ENCODE measurements at places on chromosomes 16 and 17.

DNA sequence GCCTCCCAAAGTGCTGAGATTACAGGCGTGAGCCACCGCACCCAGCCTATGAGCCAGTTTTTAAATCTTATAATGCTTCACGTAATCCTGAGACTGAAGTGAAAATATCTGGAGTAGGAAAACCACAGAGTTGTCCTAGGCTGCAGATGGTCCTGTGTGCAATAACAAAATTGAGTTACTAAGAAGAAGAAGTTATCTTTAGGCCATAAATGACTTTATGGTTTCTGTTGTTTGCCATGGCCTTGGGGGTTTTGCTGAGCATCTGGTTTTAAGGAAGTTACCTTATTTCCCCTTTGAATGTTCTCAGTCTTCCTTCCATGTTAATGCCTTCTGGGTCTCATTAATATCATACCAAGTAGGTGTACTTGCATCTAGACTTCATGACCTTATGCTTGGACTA lies 16.5 kb downstream of the NMT1 start:
- DNase-seq: no peak

- peak; percentile 59 for DNase-seq
These were observed 23.8 kb downstream of the SNX11 start for GRCh38 chr17:48131216-48131824.

GRCh38 chr16:79211586-79211985 lies 389.0 kb downstream of the MAF start:
- no peak for DNase-seq

DNA sequence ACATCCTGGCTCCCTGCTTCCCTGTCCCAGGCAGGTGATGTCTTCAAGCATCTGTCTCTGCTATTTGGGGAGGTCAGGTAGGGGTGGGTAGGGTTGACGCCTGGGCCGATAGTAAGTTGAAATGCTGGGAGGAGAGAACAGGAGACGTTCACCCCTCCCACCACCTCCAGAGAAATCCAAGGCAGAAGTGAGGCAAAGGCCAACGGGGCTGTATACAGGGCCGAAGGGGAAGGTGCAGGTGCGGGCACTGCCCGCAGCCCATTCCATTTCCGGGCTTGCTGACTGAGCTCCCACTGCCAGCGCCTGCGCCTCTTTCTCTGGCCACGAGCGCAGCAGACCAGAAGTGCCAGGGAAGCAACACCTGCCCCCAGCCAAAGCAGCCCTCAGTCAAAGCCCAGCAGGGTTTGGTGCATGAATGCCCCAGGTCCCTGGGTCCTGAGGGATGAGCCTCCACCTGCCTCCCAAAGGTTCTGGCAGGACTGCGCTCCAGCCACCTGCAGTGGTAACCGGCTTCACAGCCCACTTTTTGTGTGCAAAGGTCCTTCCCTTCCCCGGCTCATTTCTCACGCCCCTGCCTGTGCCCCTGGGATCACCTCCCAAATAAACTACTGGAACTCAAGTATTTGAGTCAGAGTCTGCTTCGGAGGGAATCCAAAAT lies 127.6 kb upstream of the TNRC6C start:
- DNase-seq: no peak

DNA sequence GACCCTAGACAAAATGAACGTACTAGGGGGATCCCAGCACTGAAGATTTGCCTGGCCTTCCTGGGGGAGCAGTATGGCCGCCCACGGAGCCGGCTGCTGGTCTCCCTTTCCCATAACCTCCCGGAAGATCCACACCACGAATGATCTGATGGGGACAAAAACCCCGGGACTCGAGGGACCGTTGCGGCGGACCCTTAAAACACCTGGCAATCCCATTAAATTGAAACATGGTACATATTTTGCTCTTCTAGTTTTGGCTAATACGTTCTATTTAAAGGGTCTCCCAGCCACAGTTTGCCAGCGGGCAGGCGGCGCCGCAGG lies 45.2 kb upstream of the LCMT1 start:
- DNase-seq: no peak

DNA sequence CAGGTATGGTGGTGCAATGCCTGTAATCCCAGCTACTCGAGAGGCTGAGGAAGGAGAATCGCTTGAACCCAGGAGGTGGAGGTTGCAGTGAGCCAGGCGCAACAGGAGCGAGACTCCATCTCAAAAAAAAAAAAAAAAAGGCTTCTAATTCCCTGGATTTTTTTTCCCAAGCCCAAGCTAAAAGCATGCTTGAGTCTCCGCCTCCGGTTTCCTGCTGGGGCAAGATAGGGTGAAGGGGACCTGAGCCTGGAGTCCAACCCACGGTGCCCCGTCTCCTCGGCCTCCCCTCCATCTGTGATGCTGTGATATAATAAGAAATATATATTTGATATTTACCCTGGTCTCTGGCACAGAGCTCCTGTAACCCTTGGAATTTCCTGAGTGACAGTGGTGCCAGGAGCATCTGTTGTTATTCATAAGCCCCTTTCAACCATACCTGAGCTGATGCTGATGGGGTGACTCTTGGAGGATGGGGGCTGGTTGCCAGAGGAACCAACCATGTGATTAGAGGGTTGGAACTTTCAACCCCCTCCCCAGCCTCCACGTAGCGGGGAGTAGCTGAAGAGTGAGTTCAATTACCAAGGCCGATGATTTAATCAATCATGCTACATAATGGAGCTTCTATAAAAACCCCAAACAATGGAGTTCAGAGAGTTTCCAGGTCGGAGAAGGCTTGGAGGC lies 12.8 kb upstream of the TNK1 start:
- DNase-seq: no peak

DNA sequence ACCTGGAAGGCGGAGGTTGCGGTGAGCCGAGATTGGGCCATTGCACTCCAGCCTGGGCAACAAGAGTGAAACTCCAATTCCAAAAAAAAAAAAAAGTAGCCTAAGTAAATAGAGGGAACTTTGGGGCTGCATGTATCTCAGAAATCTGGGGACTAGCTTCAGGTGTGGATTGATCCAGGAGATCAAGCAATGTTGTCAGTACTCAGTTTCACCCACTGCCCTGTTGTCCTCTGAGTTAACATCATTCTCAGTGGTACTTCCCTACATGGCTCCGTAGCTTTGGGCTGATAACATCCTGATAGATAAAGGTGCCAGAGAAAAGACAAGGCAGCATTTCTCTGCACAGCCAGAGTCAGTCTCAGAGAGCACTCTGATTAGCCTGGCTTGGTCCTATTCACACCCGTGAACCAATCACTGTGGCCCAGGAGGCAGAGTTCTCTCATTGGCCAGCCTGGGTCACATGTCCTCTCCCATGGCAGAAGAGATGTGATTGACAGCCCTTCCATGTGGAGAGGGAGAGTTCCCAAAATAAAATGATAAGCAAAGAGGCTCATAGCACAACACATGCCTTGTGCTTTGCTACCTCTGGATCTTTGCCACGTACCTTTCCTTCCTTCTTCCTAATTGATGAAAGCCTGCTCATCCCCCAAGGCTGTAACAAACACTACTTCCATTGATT lies 99.6 kb downstream of the ABCC1 start:
- DNase-seq: no peak

DNA sequence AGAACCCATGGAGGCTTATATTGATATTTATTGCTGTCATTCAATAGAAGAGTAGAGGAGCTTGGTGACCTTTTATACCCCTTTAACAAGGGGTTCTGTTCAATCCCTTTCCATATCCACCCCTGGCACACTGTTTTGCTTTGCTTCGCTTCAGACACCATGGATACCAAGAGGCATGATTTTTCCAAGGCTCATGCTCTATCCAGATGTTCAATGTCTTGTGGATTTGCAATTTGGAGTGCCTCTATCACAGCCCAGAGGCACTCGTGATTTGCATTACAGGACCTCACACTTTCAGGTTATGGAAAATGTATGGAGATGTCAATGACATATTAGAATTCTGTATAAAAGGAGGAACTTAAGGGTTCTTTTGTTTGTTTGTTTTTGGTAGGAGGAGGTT lies 21.5 kb downstream of the CFAP20 start:
- no peak for DNase-seq

GRCh38 chr16:53852678-53853077 lies 148.7 kb downstream of the FTO start:
- no peak for DNase-seq

GRCh38 chr17:16459855-16460550 lies 32.0 kb downstream of the LRRC75A start:
- DNase-seq: no peak

- DNase-seq: peak; percentile 79
These were observed 119.2 kb upstream of the CACNG5 start for GRCh38 chr17:66715745-66716156.

DNA sequence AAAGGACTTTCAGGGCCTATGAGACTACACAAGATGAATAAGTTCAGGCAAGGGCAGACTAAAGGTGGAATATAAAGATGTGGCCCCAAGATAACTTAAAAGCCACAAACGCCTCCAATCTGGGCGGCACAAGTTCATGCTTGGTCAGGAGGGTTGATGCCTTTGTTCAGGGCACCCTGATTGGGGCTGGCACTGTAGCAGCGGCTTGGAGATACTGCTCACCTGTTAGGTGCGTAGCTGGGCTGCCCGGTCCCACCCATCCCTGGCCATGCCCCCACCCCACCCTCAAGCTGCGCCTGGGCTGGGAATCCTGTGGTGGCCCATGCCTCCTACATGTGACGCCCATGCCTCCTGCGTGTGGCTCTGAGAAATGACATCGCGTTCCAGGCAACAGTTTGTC lies 12.5 kb upstream of the SLC13A2 start:
- no peak for DNase-seq

- DNase-seq: peak; percentile 39
These were observed 129.7 kb upstream of the GSE1 start for GRCh38 chr16:85483424-85483823.

DNA sequence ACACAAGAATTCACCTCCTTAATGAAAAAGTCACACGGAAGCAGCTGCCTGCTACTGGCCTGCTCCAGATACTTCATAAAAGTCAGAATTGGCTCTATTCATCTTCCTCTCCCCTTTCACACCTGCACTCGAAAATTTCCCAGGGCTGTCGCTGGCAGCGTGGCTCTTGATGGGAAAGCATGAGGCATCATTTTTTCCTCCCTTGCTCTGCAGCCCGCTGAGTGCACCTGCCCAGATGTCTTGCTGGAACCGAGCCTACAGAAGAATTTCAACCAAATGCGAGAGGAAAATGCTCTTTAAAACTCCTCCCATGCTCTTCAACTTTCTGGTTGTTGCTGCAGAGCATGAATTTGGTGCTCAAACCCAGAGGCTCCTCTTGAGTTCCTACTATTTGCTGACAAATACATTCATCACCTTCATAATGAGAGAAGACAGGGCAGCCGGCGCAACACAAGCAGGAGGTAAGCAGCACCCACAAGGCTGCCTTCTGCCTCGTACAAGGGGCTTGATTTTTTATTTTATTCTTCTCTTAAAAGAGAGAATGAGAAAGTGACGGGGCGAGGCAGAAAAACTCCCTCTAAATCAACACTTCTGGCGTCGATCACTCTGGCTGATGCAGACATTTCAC lies 146.8 kb downstream of the ZFHX3 start:
- DNase-seq: peak; percentile 34

GRCh38 chr16:54926166-54926838 lies 4.4 kb upstream of the IRX5 start:
- peak; percentile 82 for DNase-seq

GRCh38 chr17:79943347-79944241 lies 92.1 kb downstream of the TBC1D16 start:
- no peak for DNase-seq

DNA sequence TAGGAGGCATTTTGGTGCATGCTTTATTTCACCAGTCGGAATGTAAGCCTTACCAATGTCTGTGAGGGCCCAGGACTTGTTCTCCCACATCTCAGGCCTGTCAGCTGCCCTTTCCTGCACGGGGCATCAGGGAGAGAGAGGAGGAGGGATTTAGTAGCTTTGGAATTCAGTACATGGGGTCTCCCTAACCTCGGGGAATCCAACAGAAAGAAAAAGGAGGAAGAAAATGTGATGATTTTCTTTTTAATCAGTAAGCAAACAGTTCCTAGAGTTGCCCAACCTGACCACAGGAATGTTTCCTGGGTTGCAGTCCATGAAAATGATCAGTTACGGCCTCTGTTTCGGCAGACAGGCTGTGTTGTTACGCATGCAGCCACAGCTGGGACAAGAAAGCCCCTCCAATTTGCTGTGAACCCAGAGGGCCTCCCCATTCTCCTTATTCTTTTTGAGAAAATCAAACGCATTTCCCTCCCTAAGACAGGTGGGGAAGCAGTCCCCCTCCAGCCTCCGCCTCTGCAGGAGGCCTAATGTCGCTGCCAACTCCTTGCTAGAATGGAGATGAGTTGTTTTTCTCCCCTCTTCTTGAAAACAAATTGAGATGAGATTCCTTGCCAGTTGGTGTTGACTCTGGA lies 53.1 kb upstream of the TANGO6 start:
- no peak for DNase-seq

- no peak for DNase-seq
These were observed 28.8 kb upstream of the ST6GALNAC1 start for GRCh38 chr17:76672270-76672851.

- DNase-seq: no peak
These were observed 5.8 kb downstream of the DNAAF1 start for GRCh38 chr16:84150926-84151325.

- DNase-seq: no peak
These were observed 21.2 kb downstream of the CLEC16A start for GRCh38 chr16:10965440-10966061.

- DNase-seq: no peak
These were observed 186.2 kb downstream of the IRF8 start for GRCh38 chr16:86085161-86085611.

DNA sequence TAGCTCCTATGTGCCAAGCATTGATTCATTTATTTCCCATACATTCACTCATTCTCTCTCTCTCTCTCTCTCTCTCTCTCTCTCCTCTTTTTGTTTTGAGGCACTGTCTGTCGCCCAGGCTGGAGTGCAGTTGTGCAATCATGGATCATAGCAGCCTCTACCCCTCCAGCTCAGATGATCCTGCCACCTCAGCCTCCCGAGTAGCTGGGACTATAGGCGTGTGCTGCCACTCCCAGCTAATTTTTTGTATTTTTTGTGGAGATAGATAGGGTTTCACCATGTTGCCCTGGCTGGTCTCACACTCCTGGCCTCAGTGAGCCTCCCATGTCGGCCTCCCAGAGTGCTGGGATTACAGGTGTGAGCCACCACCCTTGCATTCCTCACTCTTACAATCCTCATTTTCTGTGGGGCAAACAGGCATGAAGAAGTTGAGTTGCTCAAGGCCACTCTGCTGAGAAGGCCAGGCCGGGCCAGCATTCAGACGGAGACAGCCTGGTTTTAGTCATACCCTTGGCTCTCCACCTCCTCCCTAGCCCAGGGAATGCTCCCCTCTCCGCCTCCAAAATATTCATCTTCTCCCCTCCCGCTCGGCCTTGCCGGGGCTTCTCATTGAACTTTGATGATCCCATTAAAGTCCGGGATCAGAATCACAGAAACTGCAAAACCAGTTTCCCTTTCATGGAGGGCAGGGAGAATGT lies 765 bp upstream of the PRM2 start:
- no peak for DNase-seq

Data from NCI-H1105 treated with DMSO at 0.1 percent for 48 hours (cell line).